ENCODE measurements at places on chromosomes 5 and 9.

- no peak for DNase-seq
Observed at GRCh38 chr9:109914280-109915027, 134.5 kb downstream of the PALM2AKAP2 start.

GRCh38 chr5:95220381-95220780, 64.5 kb downstream of the MCTP1 start:
- no peak for DNase-seq

DNA sequence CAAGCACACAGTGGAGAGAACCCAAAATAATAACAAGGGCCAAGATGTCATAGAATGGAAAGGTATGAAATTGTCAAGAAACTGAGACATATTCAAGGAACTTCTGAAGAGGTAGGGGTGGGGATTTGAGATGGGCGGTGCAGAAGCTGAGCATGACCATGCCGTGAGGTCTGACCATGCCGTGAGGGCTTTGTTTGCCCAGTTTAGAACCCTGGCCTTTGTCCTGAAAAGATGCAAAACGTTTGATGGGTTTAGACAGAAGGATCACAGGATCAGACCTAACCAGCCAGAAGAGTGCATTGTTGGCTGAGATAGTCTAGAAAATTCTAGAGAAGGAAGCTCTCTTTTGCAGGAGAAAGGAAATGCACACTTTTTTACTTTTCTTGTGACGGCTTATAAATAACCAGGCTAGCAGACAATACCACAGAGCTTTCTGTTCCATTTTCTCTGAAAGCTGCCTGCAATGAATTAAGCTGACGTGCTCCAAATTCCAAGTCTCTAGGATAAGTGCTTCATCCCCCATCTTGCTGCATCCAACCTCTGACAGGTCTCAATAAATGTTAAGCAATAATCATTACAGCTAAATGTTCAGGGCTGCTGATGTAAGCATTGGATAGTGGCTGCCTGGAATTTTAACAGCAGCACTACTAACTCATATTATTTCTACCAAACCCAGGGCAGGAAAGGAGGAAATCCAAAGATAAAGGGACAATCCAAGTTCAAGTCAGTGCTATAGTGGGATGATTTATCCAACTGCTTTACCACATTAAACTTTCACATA, 110.9 kb upstream of the IL6ST start:
- DNase-seq, result no peak

- no peak for DNase-seq
Observed at GRCh38 chr5:89080467-89081116, 197.6 kb upstream of the MEF2C start.

DNA sequence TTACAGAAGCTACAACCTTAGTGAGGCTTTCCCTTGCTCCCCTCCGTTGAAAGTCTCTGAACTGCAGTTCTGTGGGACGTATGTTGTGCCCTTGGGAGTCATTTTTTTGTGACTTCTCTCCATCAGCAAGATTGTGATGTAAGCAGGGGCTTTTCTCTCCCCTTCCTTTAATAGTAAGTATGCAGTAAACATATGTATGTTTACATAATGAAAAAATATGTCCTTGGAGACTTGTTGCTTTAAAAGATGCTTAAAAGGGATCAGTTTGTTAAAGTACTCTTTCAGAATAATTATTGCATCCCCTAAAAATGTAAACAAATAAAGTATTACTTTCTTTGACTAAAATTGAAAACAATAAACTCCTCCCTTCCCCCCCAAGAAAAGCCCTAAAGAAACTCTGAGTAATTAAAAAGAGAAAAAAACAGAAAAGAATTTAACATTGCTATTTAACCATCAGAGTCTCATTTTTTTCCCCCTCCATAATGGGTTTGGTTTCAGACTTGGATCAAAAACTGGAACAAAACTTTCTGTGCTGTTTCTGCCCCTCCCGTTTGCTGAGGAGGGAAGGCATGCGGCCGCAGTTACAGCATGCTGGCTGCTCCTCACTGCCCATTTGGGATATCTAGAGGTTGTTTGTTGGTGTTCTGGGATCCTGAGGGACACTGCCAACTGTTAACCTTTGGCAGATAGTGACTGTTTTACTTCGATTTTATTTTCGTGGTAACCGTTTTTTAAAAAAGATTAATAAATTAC, 40.2 kb downstream of the TRIO start:
- DNase-seq, result no peak

DNA sequence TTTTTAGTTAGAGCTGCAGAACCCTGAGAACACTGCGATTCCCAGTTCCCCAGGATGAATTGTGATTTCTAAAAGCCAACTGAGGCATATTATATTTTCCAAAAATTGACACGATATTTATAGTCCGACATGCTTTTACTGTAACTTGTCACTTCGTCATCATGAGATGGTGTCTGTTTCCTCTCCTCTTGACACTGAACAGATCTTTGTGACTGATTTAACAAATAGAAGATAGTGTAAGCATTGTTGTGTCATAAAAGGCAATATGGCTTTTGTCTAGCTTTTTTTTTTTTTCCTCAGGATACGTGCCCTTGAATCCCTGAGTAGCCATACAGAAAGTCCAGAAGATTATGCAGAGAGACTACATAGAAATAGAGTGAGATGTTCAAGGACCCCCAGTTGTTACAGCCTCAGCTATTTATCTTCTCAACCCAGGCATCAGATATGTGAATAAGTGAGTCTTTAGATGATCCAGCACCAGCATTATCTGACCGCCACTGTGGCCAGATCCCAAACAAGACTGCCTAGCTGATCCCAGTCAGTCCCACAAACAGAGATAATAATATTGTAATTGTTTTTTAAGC, 27.8 kb upstream of the CCL21 start:
- DNase-seq, result no peak

- DNase-seq, result no peak
Observed at GRCh38 chr5:146273109-146273508, 65.5 kb upstream of the POU4F3 start.

- no peak for DNase-seq
Observed at GRCh38 chr5:173396311-173396993, 68.2 kb upstream of the STC2 start.

- peak; percentile 14 for DNase-seq
Observed at GRCh38 chr9:136485049-136486045, 2.5 kb upstream of the SEC16A start.
